Smooth muscle cell of the brain vasculature (primary cell): ENCODE measurements at places on chromosomes 13 and 19.

DNA sequence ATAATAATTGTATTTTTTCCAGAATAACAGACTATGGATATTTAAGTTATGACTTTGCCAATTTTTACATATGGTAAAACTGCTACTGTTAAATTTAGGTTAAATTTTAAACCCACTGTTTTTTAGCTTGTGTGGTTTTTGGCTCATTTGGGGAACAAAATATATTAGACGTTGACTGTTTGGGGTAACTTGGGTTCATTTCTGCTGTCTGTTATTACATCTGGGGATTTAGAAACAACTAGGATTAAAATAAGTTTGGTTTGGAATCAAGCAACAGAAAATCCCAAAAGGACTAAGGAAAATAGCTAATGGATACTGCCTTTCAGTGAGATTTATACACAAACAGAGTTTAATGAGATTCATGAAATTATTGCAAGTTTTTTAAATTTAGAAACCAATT, 92.9 kb downstream of the ZNF100 start:
- no peak for DNase-seq

DNA sequence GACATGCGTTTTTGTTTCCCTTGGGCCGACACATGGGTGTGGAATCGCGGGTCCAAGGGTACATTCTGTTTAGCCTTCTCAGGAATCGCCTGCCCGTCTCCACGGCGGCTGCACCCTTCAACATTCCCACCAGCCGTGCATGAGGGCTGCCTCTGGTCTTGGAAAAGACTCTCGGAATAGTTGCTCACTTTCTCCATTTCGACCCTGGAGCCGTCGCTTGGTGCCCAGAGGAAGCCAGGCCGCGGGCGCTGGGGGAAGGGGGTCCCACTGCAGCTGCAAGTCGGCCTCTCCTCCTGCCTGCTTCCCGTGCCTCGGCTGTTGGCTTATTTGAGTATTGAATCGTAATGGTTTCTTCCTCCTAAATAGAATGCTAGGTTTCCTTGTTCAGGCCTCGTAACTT, 51.5 kb downstream of the KDM4B start:
- DNase-seq = no peak

DNA sequence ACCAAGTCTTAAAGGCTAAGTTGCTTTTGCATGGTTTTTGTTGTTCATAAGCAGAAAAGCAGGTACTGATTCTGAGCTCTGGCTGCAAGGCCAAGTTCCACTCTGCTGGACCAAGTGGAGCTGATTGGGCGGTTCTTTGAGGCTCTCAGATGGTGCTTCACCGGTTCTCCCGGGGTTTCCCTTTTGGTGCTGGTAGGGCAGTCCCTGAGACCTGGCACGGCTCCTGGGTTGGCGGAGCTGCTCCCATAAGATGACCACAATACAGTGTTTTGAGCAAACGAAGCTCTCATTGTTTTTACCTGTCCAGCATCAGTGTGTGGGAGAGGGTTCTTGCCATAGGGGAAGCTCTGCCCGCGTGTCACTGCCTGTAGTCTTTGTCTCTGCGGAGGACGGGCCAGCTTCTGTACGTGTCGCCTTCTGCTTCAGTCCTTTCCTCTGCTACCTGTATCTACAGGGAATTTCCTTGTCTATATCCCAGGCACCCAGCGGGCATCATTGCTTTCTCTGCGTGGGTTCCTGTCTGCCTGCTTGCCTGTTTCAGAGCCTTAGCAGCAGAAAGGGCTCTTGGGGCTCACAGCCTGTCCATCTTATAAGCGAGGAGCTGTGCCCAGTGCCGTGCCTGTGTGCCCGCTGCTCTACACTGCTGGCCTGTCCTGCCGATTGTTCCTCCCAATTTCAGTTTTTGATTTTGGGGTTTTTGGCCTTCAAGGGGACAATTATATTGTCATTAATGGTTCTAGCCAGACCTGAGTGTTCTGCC, 2.3 kb downstream of the U2AF2 start:
- no peak for DNase-seq

- DNase-seq = no peak
Observed at GRCh38 chr13:38385153-38385891, 35.7 kb downstream of the UFM1 start.

- DNase-seq = no peak
Observed at GRCh38 chr13:29435125-29435911, 160.2 kb downstream of the SLC7A1 start.

GRCh38 chr19:40530091-40530901, 46.4 kb upstream of the SHKBP1 start:
- DNase-seq = no peak

GRCh38 chr19:46611776-46612175, 10.6 kb downstream of the CALM3 start:
- DNase-seq = no peak

- no peak for DNase-seq
Observed at GRCh38 chr19:8665468-8666213, 33.0 kb downstream of the ACTL9 start.

GRCh38 chr13:94344126-94344818, 135.2 kb downstream of the DCT start:
- no peak for DNase-seq

DNA sequence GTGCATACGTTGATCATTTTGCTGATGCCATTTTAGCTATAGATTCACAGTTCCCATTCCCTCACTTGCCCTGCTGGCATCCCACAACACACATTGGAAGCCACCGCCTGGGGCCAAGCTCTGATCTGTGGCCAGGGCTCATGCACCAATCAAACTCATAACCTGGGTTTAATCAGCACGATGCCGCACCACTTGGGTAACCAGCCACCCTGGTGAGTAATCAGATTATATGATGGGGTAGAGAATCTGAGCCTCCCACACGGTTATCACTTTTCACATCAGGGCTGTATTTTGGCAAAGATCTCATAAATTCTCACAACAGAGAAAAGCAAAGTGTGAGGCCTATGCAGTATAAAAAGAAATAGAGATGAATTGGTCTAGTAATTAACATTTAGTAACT, 66.0 kb upstream of the TNFRSF19 start:
- no peak for DNase-seq

DNA sequence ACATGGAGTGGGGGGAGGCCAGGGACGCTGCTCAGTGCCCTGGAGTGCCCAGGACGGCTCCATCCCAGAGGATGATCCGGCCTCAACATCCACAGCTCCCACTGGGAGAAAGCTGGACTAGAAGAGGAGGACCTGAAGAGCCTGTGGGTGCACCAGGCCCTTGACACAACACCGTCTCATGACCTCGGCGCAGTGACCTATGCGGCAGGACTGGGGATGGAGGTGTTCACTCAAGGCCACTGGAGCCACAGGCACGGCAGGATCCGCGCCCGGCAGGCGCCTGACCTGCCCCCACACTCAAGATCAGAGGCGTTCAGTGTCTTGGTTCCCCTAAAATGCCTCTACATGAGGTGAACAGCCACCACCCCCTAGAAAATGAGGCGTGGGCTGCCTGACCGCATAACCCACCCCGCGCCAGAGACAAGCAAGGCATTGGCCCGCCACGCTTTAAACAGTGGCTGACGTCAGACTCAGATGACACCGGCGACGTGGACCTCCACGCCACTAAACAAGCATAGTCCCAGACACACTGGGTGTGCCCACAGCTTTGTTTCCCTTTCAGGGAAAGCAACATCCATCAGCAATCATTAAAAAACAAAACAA, 8.0 kb downstream of the SGTA start:
- no peak for DNase-seq

DNA sequence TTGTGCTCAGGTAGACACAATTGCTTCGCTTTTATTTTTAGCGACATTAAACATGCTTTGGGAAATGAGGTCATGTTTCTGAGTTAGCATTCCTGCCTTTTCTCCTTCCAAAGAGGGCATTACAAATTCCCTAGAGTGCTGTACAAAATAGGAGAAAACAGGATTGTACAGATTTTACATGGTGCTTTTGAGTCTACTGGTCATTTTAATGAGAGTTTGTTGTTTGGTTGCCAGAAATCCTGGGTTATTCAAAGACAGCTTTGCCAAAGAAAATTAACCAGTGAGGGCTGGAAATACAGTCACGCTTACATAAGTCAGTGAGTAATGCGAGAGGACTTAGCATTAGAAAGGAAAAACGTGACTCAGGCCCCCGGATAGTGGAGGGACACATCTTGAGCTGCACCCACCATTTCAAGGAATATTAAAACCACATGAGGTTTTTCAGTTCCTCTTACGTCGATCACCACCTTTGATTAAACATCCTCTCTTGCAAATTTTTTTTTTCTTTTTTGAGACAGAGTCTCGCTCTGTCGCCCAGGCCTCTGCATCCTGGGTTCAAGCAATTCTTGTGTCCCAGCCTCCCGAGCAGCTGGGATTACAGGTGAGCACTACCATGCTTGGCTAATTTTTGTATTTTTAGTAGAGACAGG, 55.4 kb downstream of the SACS start:
- DNase-seq = peak; percentile 44

DNA sequence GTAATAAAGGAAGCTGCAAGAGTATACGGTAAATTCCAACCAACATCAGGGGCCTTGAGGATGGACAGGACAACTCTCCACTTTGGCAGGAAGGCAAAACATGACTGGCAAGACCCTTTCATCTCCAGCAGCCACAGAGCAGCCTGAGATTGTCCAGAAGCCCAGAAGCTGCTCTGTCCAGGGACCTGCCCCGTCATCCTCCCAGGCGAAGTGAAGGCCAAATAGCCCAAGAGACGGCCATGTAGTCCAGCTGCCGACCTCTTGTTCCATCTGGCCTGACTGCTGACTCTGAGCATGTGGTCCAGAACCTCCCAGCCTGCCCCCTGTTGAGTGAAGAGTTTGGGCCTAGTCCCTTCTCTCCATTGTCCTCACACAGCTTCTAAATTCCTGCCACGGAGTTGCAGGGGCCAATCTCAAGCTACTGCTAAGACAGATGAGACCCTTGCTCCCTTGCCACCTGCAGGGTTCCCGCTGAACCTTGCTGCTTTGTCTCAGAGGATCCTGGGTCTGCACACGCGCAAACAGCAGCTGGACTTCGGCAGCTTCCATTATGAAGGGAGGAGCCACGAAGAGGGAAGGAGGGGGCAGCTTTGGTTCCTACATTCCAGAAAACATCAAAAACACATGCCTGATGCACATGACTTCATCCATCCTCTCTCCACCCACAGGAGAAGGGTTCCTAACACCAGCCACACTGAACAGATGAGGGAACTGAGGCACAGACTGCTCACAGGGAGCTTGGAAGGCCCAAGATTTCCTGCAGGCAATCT, 196.9 kb downstream of the KATNAL1 start:
- no peak for DNase-seq

- no peak for DNase-seq
Observed at GRCh38 chr13:97313551-97314260, 91.6 kb downstream of the MBNL2 start.
